ENCODE measurements at places on chromosomes 5 and 9.

DNA sequence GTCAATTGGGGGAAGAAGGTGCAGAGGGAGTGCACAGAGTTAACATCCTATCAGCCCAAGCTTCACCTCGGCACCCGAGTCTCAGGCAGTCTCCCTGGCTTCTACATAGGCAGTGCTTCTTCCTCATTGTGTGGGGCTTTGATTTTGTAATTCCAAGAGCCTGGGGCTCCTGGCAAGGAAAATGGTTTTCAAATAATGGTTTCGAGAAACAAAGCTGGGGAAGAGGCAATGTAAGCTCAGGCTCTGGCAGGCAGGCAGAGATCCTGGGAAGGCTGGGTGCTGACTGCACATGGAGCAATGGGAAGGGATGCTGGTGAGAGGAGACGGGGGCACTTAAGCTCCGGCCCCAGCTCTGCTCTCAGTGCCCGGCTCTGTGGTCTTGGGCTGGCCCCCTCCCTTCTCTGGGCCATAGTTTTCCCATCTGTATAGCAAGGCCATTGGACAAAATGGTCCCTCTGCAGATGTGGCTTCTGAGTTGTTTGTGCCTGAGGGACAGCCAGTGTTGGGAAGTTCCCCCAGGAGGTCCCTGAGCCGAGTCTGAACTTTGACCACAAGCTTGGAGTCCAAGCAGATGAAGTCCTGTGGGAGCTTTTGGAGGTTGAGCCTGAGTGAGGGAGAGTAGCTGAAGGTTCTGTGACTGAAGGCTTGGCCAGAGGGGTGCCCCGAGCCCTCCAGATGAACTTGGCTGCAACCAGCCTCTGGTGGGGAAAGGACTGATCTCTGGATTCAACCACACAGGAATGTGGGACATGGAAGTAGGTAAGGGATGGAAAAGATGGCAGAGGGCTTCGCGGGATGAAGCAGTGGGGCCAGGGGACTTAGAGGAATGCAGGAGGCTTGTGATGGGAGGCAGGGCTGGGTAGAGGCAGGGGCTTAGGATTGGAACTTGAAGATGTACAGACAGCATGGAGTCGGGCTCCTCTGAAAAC lies 28.5 kb upstream of the IL17B start:
- no peak for DNase-seq

DNA sequence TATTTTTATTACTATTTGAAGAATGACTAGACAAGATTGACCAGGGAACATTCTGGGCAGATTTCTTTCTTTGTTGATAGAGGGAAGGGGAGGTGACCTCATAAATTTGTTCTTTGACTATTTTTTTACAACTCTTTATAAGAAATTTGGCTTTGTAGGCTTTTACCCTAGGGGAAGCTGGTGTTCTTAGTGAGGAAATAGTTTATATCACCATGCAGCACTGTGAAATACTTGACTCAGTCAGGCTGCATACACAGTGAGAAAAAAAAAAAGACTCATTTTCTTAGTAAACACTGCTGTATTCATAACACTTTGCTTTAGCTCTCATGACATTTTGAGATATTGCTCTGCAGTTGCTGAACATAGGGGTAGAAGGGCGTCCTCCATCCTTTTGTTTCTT lies 336.6 kb upstream of the PIK3R1 start:
- DNase-seq = no peak

- DNase-seq = no peak
Measured at GRCh38 chr5:154397652-154398406, 48.0 kb upstream of the SAP30L start.

- no peak for DNase-seq
Measured at GRCh38 chr9:2957656-2958200, 113.8 kb upstream of the PUM3 start.

DNA sequence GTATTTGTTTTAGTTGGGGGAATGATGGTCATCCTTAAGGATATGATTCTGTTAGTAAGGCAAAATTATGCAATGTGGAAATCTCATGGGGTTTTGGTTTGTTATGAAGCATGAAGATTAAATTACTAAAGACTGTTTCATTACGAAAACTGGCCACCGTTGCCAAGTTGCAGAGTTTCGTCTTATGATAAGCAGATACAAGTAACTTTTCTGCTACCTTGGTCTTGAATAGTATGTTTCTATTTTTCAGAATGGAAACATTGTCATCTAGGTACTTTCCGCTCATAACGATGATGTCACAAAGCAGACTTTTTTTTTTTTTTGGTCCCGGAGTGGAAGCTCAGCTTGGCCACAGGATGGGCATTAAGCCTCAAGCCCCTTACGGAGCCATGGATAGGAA lies 4.2 kb downstream of the CCNI2 start:
- DNase-seq = no peak

GRCh38 chr5:180802325-180803180 lies at the start of gene MGAT1:
Gene MGAT1, minus strand, starts transcription at chr5:180802806. Its CDS starts 9,835 bp downstream, at chr5:180792971.
- DNase-seq = peak; percentile 84

- DNase-seq = no peak
Measured at GRCh38 chr5:150142185-150142958, 13.3 kb downstream of the PDGFRB start.

DNA sequence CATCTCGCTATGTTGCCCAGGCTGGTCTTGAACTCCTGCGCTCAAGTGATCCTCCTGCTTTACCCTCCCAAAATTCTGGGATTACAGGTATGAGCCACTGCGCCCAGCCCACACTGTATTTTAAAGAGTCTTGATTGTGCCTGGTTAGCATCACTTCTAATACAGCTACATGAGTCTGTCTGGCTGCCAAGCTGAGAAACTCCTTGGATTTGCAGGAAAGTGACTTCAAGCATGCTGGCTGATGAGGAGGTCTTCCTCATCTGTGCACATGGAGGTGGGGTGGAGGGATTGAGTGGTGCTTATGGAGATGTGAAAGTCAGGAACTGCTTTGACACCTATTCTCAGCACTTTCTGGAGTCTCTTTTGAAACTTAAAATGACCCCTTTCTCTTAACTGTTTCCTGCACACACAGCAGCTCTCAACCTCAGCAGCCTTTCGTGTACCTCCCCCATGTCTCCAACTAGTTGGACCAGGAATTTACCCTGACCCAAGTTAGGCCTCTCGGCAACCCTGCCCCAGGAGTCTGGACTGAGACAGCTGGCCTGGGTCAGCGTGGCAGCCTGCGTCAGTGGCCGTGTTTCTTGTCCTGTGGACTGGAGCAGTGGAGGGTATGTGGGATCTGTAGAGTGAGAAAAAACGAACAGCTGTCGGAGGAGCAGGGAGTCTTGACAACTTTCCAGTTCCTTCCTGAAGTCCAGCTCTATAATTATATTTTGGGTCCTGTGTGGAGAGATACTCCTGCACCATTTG lies 72.5 kb downstream of the ACER2 start:
- DNase-seq = no peak

Data from activated T-cell treated with anti-CD3 and anti-CD28 coated beads, Interleukin-2, amount 50 U/mL, for 48 hours (primary cell).